ENCODE measurements at places on chromosomes 2 and 18.

- DNase-seq: no peak
Measured at GRCh38 chr2:1772471-1773267, 28.4 kb upstream of the PXDN start.

DNA sequence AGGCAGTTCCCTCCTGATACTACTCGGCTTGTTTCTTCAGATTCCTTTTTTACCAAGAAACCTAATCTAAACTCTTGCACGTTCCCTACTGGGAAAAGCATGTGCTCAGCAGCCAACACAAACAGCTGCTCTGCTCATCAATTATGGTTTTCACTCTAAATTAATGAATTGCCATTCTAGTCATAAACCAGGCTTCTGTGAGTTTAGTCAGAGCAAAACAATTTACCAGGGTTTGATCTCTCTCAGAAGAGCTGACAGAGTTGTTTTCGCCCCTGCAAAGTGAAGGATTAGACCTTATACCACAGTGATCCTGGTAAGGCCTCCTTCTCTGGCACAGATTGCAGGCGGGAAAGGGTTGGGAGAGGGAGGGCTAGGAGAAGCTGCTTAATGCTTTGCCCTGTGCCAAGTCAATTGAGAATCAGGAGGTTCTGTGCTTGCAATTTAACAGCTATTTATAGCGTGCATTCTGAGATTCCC is 57.2 kb downstream of the REEP1 start:
- DNase-seq: no peak

DNA sequence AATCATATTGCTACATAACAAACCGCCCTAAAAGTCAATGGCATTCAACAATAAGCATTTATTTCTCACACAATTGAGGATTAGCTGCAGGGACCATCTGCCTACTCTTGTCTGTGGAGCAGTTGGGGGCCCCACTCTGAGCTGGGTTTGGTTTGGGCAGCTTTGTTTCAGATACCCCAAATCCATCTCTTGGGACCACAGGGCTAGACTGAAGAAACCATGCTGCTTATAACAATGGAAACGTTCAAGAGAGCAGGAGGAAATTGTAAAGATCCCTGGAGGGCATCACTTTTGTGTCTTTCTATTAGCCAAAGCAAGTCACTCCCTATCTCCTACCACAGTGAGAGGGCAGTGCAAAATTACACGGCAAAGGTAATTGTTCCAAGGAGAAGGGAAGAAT is 146.5 kb upstream of the MGAT5 start:
- no peak for DNase-seq

- DNase-seq: no peak
Measured at GRCh38 chr2:80231421-80231820, 73.1 kb downstream of the LRRTM1 start.

GRCh38 chr2:69375494-69376353 is 11.3 kb downstream of the GFPT1 start:
- peak; percentile 76 for DNase-seq

DNA sequence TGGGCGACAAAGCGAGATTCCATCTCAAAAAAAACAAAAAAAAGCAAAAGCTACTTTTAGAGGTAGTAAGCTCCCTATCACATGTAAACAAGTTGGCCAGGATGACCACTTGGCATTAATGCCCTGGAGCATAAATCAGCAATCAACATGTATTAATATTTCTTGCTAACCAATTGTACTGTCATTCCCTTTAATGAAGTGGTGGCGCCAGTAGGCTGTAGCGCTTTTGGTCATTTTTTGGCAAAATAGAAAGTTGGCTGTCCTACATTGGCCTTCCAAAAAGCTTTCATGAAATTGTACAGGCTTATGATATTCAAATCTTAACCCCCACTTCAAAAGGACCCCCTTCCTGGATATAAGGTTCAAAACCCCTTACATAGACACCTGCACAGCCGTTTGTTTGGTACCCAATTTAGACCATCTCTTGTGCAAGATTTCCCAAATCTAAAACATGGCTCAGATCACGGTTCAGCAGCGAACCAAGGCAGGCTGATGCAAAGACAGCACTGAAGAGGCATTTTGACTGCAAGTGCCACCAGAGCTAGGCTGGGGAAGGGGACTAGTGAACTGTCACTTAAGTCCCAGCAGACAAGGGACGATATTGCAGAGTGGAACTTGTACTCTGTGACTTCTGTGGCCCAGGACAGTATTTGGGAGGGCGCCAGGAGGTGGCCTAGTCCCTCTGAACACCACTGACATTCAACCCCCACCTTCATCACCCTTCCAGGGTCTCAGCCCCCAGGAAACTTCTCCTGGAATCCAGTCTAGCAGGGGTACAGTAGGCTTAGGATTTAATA is 31.9 kb downstream of the SMAD7 start:
- no peak for DNase-seq

All from NB4 (cell line).